ENCODE measurements at places on chromosomes 3 and 15.

- no peak for DNase-seq
Observed at GRCh38 chr3:178443634-178444033, 92.6 kb upstream of the KCNMB2 start.

GRCh38 chr15:73046073-73046472 is 6.2 kb upstream of the NEO1 start:
- DNase-seq: no peak

DNA sequence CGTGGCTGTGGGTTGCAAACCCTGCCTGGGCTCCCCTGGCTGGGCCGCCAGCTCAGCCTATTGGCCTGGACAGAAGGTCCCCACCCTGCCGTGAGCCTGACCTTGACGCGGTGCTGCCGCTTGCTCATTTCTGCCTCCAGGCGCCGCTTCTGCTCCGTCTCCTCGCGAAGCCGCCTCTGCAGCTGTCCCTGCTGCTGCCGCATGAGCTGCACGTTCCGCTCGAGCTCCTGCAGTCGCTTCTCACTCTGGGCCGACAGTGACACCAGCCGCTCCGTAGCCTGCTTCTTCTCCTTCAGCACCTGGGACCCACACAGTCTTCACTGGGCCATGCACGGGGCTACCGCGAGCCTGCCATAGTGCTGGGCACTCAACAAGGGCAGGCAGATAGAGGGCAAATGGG is 21.7 kb downstream of the KIF7 start:
- no peak for DNase-seq

DNA sequence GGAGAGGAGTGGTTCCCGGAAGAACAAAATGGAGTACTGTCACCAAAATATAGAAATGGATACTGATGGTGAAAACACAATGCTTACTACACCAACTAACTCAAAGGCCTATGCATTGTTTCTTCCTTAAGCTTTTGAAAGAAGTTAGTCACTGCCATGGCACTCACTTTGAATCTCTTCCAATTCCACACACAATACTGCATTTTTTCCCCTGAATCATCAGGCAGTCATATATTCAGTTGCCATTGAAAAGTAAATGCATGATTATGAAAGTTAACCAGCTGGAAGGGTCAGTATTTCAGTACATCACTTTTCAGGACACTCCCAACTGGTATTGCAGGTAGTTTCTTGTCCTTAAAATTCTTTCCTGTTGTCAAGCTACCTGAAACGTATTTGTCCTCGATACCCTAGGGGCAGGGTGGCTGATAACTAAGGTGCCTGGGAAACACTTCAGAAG is 9.0 kb upstream of the LRRFIP2 start:
- DNase-seq: no peak

- no peak for DNase-seq
Observed at GRCh38 chr3:121488628-121489027, 57.2 kb downstream of the POLQ start.

DNA sequence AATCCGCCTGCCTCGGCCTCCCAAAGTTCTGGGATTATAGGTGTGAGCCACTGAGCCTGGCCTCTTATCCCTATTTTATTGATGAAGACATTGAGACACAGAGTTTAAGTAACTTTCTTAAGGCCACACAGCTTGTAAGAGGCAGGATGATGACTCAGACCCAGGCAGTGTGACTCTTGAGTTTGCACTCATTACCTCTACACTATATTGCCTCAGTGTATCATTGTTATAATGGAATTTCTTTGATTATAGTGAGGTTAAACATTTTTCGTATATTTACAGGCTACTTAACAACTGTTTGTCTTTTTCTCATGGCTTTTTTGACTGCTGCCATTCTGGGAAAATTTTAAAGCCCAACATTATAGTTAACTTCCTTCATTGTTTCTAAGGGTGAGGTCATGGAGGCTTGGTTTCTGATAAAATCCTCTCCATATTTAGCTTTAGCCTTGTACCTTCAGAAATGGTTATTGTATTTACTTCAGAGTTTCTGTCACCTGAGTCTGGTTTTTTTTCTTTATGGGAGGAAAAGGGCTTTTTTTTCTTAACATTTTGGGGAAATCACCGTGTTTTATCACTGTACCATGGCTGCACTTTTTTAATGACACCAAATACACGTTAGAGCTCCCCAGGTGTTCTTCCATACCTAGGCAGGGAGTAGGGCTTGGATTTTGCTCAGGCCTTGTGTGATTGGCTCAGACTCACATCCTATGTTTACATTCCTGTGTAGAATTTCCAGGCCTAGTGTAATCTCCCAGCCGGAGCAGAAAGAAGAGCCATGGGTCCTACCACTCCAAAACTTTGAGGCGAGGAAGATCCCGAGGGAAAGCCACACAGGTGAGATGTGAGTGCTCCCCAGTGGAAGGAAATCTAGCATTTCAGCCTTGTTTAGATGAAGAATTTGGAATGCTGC is 6.3 kb downstream of the ZNF774 start:
- DNase-seq: no peak

GRCh38 chr3:190746986-190747385 is 115.5 kb downstream of the GMNC start:
- no peak for DNase-seq

GRCh38 chr3:106826791-106827311 is 550.4 kb upstream of the CCDC54 start:
- no peak for DNase-seq

GRCh38 chr15:73078722-73079121 is 26.5 kb downstream of the NEO1 start:
- DNase-seq: no peak

- DNase-seq: no peak
Observed at GRCh38 chr3:61796911-61797310, 235.5 kb downstream of the PTPRG start.
